ENCODE measurements at places on chromosomes 6 and 20.
A peak's percentile ranks its signal among the peaks of the same experiment; 100 is the strongest.

- no peak for DNase-seq
Measured at GRCh38 chr20:6623989-6624388, 143.5 kb upstream of the BMP2 start.

DNA sequence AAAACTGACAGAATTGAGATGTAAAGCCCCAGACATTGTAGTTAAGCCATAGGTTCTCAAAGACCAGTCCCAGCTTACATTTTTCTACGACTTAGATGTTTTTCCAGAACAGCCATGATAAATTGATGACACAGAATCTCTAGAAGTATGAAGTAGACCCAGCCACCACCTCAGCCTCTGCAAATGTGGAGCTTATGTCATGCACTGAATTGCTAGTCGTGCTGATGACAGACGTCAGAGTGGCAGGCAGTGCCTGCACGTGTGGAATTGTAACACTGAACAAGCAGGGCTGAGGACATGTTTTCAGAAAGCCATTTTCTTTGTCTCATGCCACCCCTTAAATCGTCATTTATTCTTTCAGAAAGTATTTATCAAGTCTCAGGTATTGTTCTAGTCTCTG, 72.4 kb upstream of the TMEM181 start:
- no peak for DNase-seq

GRCh38 chr6:13830803-13831202, 16.4 kb upstream of the MCUR1 start:
- DNase-seq = no peak

GRCh38 chr6:150435832-150436231, 67.0 kb downstream of the IYD start:
- no peak for DNase-seq

GRCh38 chr20:6993011-6993410, 225.5 kb downstream of the BMP2 start:
- no peak for DNase-seq

- peak; percentile 31 for DNase-seq
Measured at GRCh38 chr6:34810936-34811632, 19.2 kb downstream of the BLTP3A start.

DNA sequence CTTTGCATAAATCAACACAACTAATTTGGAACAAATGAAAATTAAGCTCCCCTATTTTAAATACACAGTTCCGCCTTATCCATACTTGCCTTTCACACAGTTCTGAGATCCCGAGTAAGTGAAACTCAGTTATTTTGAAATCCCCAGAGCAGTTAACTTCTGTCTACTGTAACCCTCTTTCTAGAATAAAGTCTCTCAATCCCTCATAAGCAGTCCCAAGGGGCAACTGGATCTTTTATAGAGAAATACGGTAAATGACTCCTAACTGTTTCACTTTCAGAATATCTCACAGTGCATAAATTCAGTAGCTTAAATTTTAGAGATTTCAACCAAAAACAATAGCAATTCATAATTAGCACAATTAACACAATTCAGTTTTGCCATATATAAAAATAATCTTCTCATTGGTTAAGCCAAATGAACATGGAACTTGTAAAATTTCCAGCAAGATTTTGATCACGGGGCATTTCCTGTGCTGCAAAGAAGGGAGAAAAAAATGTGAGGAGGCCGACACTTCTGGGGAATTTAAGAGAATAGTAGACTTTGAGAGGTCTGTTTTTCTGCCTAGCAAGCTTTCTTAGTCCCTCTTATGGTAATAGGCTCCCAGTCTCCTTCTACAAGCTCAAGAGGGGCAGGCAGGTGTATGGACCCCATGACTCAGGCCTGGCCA, 78.3 kb downstream of the KIF6 start:
- DNase-seq = no peak

- DNase-seq = peak; percentile 51
Measured at GRCh38 chr6:116060572-116061283, at the start of gene FRK. Gene FRK, minus strand, starts transcription at chr6:116060891. Its CDS starts 580 bp downstream, at chr6:116060311.

- no peak for DNase-seq
Measured at GRCh38 chr20:25280051-25280573, 32.2 kb downstream of the PYGB start.

GRCh38 chr6:147467428-147467827, 41.1 kb upstream of the SAMD5 start:
- DNase-seq = no peak

- DNase-seq = no peak
Measured at GRCh38 chr20:12058216-12058615, 140.5 kb downstream of the BTBD3 start.

GRCh38 chr20:60882836-60883235, 369.2 kb upstream of the CDH4 start:
- DNase-seq = no peak

DNA sequence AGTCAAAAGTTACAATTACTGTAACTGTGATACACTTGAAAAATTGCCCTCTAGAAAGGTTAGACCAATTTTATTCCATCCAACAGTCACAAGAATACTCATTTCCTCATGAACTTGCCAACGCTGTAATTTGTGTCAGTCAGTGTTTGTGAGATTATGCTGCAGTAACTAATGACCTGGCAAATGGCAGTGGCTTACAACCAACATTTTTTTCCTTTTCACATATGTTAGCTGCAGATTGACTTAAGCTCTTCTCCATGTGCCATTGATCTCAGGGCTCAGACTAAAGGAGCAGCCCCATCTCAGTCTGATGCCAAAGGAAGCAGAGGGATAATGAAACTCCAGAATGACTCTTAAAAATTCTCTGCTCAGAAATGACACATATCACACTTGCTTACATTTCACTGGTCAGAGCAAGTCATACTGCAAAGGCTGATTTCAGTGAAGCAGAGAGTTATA, 92.3 kb upstream of the ELOVL5 start:
- DNase-seq = peak; percentile 23

DNA sequence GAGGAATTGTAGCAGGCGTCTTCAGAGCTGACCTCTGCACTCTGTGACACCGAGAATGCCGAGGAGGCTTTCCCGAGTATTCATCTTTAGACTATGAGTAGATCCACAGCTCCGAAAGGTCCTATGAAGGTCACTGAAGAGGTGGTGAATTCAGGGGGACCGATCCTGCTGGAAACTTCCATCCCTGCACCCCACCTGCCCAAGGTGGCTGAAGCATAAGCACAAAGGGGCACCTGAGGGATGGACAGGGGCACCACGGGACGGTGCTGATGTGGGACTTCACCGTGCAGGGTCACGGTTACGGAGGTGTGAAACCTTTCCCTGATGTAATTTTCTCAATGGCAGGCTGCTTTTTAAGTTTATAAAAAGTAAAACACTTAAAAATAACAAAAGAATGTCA, 24.4 kb downstream of the DIDO1 start:
- DNase-seq = no peak

- DNase-seq = peak; percentile 45
Measured at GRCh38 chr6:111263837-111264236, 176.5 kb downstream of the SLC16A10 start.

- DNase-seq = no peak
Measured at GRCh38 chr20:750801-751200, 17.5 kb downstream of the SLC52A3 start.

GRCh38 chr20:46802722-46803121, 91.9 kb upstream of the EYA2 start:
- no peak for DNase-seq

DNA sequence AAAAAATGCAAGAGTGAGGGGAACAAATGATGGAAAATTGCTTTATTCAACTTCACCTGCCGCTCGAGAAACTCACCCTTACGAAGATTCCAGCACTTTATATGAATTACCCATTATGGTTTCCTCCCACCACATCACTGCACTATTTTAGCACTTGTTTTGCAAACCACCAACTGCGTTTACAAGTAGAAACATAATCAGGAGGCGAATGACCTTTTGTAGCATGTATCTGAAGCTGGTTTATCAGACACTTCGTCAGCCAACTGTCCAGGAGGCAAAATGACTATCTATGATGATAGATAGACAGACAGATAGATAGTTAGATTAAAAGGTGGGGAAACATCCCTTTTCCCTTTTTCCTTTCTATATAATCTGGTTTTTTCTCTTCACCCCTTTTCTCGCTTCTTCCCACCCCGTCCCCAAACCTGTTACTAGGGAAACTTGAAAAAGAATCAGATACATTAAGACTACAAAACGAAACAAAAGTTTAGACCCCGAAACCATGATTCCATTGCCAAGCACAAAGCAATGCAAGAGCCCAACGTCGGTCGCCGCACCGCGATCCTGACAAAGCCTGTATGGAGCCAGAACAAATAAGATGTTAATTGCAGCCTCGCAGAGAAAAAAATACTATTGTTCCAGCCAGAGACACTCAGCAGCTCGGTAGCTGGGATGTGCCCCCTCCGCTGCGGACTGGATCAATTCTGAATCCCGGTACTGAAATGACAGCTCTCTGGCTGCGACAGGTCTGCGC, 933 bp upstream of the ADGRB3 start:
- no peak for DNase-seq

GRCh38 chr6:139409026-139409425, 34.6 kb upstream of the CITED2 start:
- no peak for DNase-seq

Data from MG63 (cell line).